ENCODE measurements at places on chromosomes 12 and 14.

GRCh38 chr12:124920353-124920935 is 6.0 kb upstream of the UBC start:
- DNase-seq: no peak

DNA sequence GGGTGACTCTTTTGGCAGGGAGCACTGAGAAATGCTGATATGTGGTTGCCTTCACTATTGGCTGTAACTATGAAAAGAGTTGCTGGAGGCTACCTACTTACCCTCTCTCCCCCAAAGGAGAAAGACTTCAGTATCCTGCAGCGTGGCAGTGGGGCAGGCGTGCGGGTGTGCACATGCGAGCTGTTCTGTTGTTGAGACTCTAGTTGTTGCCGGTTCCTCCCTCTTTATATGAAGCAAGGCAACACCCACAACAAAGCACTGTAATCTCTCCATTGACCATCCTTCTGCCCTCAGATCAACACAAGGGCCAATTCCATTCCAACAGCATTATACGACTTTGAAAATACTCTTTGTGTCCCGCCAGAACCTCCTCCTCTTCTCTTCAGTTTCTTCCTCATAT is 259.4 kb downstream of the CACNA1C start:
- DNase-seq: no peak

DNA sequence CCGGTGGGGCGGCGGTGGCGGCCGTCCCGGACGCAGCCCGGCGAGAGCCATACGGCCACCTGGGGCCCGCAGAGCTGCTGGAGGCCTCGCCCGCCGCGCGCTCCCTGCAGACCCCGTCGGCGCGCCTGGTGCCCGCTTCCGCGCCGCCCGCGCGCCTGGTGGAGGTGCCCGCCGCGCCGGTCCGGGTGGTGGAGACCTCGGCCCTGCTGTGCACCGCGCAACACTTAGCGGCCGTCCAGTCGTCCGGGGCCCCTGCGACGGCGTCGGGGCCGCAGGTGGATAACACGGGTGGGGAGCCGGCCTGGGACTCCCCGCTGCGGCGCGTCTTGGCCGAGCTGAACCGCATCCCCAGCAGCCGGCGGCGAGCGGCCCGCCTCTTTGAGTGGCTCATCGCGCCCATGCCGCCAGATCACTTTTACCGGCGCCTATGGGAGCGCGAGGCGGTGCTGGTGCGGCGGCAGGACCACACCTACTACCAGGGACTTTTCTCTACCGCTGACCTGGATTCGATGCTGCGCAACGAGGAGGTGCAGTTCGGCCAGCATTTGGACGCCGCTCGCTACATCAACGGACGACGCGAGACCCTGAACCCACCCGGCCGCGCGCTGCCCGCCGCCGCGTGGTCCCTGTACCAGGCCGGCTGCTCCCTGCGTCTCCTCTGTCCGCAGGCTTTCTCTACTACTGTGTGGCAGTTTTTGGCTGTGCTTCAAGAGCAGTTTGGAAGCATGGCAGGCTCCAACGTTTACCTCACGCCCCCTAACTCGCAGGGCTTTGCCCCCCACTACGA is 716 bp downstream of the RIOX1 start:
- no peak for DNase-seq

GRCh38 chr14:85528080-85528896 is 1.7 kb upstream of the FLRT2 start:
- no peak for DNase-seq

DNA sequence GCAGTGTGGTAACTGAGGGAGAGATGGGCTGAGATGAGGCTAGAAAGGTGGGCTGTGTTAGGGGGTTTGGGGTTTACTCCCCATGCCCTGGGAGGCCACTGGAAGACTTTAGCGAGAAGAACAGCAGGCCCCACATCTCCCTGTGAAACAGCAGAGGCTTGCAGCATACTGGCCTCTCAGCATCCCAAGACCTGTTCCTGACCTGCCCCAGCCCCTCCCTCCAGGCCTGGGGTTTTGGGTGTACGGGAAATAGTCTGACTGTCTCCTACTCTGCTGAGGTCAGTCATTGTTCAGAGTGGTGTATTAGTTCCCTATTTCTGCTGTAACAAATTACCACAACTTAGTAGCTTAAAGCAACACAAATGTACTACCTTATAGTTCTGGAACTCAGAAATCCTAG is 103.5 kb upstream of the HIF1A start:
- no peak for DNase-seq

- DNase-seq: no peak
Observed at GRCh38 chr12:117836476-117836875, 132.3 kb downstream of the KSR2 start.

- DNase-seq: no peak
Observed at GRCh38 chr14:86852530-86852929, 1140.5 kb downstream of the GALC start.

DNA sequence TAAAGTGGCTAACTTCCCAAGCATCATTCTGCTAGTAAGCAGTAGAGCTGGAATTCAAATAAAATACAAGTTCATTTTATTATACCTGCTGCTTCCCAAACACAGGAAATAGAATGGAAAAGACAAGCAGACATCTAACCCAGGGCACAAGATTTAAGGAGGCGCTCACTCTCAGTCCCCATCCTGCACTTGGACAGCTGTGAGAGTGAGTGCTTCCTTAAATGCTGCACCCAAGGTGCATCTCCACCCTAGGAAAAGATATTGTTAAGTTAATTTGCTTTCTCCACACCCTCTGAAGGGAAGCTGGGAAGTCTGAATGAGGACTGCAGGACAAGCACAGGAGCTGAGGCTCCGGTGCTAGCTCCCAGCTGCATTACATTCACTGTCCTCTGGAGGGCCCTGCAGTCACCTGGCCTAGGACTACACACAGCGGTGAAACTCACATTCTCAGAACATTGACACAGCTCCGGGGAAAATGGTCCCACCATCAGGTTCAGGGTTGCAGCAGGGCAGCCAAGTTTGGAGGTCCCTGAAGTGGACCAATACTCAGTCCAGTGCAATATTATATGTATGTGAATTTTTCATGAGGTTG is 14.2 kb downstream of the HEBP1 start:
- DNase-seq: no peak

GRCh38 chr12:8773461-8773860 is 49.0 kb upstream of the A2ML1 start:
- DNase-seq: no peak

GRCh38 chr14:23483236-23483854 is 13.8 kb downstream of the NGDN start:
- DNase-seq: no peak

GRCh38 chr12:113071135-113072112 is 14.9 kb downstream of the DTX1 start:
- DNase-seq: no peak

- no peak for DNase-seq
Observed at GRCh38 chr12:104582739-104583138, 126.0 kb downstream of the CHST11 start.

DNA sequence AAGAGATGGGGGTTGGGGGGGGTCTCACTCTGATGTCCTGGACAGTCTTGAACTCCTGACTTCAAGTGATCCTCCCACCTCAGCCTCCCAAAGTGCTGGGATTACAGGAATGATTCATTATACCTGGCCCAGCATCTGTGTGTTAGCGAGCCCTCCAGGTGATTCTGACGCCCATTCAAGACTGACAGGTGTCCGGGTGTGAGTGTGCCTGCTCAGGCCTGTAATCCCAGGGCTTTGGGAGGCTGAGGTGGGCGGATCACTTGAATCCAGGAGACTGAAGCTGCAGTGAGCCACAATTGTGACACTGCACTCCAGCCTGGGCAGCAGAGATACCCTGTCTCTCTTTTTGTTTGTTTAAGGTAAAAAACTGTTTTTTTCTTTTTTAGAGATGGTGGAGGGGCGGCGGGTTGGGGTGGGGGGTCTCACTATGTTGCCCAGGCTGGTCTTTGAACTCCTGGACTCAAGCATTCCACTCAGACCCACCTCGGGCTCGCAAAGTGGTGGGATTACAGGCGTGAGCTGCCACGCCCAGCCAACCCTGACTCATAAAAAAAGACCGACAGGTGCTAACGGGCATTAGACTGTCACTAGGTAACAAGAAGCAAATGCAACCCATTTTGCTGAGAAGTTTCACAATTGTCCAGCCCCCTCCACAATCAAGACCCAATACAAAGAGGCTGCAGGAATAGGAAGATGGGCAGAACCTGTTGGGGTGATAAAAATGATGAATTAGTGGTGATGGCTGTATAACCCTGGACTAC is 4.7 kb downstream of the VSIG10 start:
- no peak for DNase-seq

DNA sequence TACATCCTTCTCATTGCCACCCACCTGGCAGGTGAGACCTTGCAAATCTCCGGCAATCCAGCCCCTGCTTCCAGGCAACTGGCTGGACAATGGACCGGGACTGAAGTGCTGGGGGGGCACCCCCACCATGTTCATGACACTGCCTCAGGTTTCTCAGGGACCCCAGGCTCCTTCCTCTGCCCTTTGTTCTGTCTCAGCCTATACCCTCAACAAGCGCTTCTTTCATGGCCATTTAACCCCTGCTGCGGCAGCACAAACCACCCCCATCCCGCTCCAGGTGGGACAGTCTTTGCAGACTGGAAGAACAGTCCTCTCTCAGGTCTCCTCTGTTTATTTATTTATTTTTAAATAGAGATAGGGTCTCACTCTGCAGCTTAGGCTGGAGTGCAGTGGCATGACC is 7.6 kb downstream of the ISM2 start:
- DNase-seq: no peak

DNA sequence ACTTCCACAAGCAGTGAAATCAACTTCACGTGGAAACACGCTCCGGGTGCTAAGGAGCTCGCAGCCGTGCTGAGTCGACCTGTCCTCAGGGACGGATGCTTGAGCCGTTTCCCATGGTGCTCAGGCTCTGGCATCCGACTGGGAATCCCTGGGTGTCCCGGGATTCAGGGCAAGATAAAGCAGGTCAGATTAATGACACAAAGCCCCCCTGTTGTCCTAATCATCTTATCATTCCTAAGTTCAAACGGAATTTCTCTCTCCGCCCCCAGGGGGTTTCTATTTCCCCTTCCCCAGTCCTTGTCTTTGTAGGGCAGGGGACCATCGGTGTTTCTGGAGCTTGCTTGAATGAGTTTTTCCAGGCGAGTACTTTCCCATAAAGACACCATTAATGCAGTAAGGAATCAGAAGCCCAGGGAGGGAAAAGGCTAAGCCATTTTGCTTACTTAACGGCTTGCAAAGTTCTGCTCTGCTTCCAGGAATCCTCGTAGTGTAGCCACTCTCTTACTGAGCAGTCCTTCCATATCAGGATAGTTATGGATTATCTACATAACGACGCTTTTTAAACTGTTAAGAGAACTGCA is 116.5 kb downstream of the TMEM132C start:
- no peak for DNase-seq

DNA sequence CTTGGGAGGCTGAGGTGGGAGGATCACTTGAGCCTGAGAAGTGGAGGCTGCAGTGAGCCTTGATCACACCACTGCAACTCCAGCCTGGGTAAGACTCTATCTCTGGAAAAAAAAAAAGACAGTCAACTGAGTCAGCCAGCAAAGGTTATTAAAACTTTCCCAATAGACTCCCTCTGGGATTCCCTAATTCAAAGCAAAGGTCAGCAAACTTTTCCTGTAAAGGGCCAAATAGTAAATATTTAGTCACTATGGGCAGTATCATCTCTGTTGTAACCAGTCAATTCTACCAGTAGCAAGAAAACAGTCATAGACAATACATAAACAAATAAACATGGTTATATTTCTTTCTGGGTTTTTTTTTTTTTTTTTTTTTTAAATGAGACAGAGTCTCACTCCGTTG is 122.5 kb downstream of the IPO8 start:
- DNase-seq: no peak

- DNase-seq: no peak
Observed at GRCh38 chr14:67357186-67357968, 2.2 kb downstream of the ATP6V1D start.

- DNase-seq: no peak
Observed at GRCh38 chr12:21773263-21773741, 1.2 kb downstream of the KCNJ8 start.

DNA sequence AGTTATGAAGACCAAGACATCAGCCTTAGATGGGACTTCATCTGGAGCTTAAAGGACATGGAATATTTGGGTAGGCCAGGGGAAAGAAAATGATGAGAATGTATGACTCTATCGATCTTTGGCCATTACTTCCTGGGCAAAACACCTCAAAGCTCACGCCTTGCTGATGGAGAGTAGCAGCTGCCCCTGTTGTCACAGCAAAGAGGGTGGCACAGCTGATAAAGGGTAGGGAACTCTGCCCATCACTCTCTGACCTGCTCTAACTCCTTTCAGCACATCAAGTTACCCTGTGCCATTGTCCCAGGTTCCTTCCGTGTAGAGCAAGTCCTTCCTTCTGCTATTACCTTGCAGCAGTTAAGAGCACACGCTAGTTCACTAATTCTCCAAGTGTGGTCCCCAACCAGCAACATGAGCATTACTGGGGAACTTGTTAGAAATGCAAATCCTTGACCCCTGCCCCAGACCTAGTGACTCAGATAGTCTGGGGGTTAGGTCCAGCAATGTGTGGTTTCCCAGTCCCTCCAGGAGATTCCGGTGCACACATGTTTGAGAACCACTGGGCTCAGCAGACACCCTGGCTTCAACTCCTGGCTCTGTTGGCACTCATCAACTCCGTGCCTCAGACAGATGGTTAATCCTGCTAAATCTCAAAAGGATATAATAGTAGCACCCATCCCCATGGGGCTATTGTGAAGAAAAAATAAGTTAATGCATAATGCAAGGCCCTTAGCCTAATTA is 93.7 kb upstream of the EEA1 start:
- no peak for DNase-seq

DNA sequence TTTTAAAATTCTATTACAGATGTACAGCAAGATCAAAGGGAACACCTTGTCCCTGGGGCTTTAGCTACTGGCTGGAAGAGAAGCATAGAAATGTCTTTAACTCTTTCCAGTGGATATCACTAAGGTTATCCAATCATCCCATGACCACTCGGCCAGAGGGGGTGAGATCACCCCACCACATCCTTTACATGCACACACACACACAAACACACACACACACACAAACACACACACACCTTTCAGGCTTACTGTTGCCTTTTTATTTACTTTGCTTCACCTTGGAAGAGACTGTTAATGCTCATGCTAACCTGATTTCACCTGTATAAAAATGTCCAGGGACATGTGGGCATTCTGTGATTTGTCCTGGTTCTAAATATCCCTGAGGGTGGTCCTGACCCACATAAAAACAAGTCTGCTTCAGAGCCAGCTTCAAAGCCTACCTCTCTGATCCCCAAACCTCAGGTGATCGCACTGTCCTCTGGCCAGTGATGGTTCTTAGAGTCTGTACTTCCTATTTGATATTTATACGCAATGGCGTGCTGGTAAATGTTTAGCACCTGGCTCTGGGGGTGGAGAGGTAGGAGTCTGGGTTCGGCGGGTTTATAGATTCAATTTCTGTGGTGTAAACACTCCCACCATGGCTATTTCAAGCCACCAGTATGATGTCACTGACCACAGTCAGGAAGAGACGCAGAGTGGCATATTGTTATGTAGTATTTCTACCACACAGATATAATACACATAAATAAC is 166.1 kb upstream of the EEA1 start:
- no peak for DNase-seq

Measured in vagina (tissue), 2 donors.